ENCODE measurements at places on chromosomes 5 and 9. TPM values are rescaled to one million over a fixed set of nuclear protein-coding genes. Genes with fewer than 3 reads are reported as not detected.

Gene MYOT
- total RNA-seq = 1.3 TPM

Gene SYK
- 52.9 TPM for total RNA-seq

Gene MARVELD2
- 32.4 TPM for total RNA-seq

Gene FBXL7
- total RNA-seq = 12.3 TPM

Gene TRIM36
- 0.62 TPM for total RNA-seq

Gene ENG
- 83.6 TPM for total RNA-seq

Gene DBH
- not detected for total RNA-seq

Gene KIF27
- 10.7 TPM for total RNA-seq

Gene PGM5
- 173 TPM for total RNA-seq

Gene MARCHF11
- total RNA-seq = not detected

Gene MAN2A1
- 56.9 TPM for total RNA-seq

Gene OCLN
- 52.8 TPM for total RNA-seq

Gene DOCK2
- total RNA-seq = 22.4 TPM

Gene PRR7
- 2.6 TPM for total RNA-seq

Gene CCL28
- total RNA-seq = 7.6 TPM

Gene CCDC152
- 0.47 TPM for total RNA-seq

Gene STPG3
- not detected for total RNA-seq

Gene PCDH1
- total RNA-seq = 127 TPM

Gene NNT
- 71.1 TPM for total RNA-seq

Gene EGFLAM
- total RNA-seq = 3.7 TPM

Gene PARP8
- total RNA-seq = 58.4 TPM

Gene DMGDH
- total RNA-seq = 3.8 TPM

Gene PCDH12
- 7.4 TPM for total RNA-seq

Gene PCDHB13
- total RNA-seq = 6.2 TPM

Gene MARCOL
- not detected for total RNA-seq

Gene SV2C
- total RNA-seq = 0.60 TPM

Gene SLC22A4
- total RNA-seq = 3.1 TPM

Gene ADAMTS16
- 0.52 TPM for total RNA-seq

Gene FLT4
- 12.1 TPM for total RNA-seq

Gene F2RL1
- total RNA-seq = 16.8 TPM

Gene C5orf15
- total RNA-seq = 28.0 TPM

Gene WNK2
- total RNA-seq = 40.0 TPM

Gene SLC12A2
- total RNA-seq = 42.8 TPM

Gene CDH12
- 0.42 TPM for total RNA-seq

Gene NEURL1B
- 35.0 TPM for total RNA-seq
